ENCODE measurements at places on chromosomes 5 and 9. TPM values are rescaled to one million over a fixed set of nuclear protein-coding genes. Genes with fewer than 3 reads are reported as not detected.

GRCh38 chr9:74824654-74825053 lies 63.1 kb downstream of the TRPM6 start:
- DNase-seq = no peak

- no peak for DNase-seq
Measured at GRCh38 chr5:74903165-74903787, 37.1 kb upstream of the FAM169A start.

RASGRF2 gene
- 4.8 TPM for total RNA-seq

GDNF gene
- total RNA-seq = not detected

DNA sequence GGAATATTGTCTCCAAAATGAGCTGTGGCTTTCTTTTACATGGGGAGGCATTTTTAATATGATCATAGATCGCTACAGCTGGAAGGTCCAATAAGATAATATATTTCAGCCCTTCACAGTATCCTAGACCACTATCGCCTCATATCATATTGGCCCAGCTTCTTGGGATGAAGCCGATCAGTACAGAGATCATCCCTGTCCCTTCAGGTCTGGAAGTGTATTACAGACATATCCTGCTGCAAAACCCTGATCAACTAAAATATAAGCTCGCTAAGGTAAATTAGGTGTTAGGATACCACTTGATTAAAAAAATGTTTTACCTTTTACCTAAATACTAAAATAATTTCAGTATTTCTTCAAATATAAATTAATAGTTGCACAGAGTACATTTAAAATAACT lies 41.7 kb downstream of the JAKMIP2 start:
- DNase-seq = no peak

GRCh38 chr5:107969847-107970246 lies 299.1 kb upstream of the EFNA5 start:
- no peak for DNase-seq

DNA sequence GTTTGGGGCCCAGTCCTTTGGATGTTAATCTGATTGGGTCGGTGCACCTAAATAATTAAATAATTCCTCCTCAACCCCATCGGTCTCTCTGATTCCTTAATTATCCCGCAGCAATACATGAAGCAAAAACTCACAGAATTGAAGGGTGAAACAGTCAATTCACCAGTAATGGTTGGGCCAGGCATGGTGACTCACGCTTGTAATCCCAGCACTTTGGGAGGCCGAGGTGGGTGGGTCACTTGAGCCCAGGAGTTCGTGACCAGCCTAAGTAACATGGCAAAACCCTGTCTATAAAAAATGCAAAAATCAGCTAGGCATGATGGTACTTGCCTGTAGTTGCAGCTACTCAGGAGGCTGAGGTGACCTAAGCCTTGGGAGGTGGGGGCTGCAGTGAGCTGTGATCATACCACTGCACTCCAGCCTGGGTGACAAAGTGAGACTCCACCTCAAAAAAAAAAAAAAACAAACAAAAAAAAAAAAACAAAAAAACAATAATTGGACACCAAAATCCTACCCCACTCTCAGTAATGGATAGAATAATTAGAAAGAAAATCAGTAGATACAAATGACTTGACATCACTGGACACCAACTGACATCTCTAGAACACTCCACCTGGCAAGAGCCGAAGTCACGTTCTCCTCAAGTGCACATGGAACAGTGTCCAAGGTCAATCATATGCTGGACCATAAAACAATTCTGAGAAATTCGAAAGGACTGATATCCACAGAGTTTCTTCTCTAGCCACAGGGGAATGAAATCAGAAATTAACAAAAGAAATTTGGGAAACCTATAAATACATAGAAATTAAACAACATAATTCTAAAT lies 5.3 kb downstream of the ABO start:
- peak; percentile 18 for DNase-seq

- DNase-seq = peak; percentile 73
Measured at GRCh38 chr9:2015581-2016407, 647 bp downstream of the SMARCA2 start.

- DNase-seq = no peak
Measured at GRCh38 chr5:83145882-83146331, 68.6 kb downstream of the XRCC4 start.

- no peak for DNase-seq
Measured at GRCh38 chr9:19136129-19136528, 8.8 kb upstream of the PLIN2 start.

DNA sequence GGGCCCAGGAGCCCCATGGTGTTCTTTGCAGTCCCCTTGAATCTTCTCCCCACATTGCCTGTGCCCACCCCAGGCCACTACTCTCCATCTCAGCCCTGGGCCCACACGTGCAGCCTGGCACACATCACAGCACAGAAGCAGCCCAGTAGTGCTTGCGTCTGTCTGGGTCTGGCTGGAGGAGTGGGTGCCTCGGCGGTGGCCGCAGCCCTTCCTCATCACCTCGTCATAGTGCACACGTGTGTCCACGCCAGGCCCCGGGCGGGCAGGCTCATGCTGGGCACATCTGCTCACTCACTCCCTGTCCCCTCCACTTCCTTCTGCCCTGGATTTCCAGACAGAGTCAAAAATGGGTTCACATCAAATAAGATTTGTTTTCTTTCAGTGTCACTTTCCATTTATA lies 33.3 kb downstream of the FGF1 start:
- DNase-seq = no peak
